ENCODE measurements at places on chromosomes 12 and 14.
A peak's percentile ranks its signal among the peaks of the same experiment; 100 is the strongest.

- DNase-seq = no peak
These were observed 7.4 kb upstream of the EPS8 start for GRCh38 chr12:15796493-15797141.

DNA sequence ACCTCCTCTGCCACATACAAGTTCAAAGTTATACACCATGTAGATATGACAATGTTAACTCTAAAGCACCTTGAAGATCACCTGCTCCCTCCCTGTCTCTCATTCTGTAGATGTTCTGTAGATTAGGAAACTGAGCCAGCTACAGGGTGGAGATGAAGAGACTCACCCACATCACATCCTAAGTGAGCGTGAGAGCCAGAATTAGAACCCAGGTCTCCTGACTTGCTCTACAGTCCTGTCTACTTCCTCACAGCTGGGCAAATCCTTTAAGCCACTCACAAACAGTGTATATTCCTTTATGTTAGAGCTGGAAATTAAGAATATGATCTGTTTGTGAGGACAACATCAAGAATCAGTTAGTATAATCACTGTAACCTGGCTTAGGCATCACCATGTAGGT lies 1.8 kb downstream of the APPL2 start:
- no peak for DNase-seq

- no peak for DNase-seq
These were observed 4.8 kb downstream of the SCNN1A start for GRCh38 chr12:6370576-6370935.

- peak; percentile 38 for DNase-seq
These were observed 88.4 kb downstream of the TMCC3 start for GRCh38 chr12:94561943-94562411.

DNA sequence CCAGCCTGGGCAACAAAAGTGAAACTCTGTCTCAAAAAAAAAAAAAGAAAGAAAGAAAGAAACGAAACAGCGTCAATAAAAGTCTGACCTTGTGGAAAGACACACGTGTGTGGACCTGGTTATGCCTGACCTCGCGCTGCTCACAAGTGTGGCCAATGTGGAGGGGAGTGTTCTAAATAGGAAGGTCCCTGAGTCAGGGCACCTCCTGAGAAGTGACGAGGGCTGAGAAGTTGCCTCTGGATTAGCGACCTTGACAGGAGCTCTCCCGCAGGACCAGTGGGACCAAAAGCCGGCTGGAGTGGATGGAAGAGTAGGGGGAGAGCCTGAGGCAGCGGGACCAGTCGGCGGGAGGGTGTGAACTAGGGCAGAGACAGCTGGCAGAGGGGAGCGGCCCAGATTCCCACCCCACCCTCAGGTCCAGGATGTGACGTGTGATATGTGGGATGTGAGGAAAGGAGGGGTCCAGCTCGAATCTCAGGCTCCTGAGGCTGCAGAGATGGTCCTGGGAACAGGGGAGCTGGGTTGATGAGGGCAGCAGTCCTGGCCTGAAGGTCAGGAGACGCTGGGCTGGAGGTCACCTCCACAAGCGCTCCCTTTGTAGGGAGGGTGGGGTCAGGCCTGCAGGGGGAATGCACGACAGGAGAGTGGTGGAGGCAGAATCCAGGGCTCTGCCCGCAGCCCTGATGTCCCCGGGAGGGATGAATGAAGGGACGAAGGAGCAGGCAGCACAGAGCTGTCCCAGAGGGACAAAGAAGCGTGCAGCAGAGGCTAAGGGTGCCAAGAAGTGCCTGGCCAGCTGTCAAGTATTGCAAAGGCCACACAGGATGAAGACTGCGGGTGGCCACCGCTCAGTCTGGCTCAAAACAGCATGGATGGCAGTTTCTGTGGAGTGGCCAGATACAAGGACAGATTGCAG lies 24.8 kb upstream of the GPR68 start:
- no peak for DNase-seq

DNA sequence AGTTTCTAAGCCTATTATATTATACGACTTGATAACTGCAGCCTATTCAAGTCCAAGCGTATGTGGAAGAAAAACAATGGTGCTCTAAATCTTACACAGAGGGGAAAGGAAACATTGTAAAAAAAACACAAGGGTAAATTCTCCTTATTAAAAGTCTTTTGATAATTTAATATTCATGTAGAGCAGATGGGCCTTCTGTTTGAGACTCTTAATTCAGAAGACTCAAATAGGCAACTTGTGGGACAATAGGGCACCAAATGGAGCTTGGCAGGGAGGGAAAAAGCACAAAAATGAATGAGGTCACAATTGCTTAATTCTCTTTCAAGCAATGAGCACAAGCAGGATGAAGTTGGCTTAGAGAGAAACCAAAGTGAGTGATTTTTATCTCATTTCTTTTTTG lies 159.4 kb downstream of the NELL2 start:
- no peak for DNase-seq

DNA sequence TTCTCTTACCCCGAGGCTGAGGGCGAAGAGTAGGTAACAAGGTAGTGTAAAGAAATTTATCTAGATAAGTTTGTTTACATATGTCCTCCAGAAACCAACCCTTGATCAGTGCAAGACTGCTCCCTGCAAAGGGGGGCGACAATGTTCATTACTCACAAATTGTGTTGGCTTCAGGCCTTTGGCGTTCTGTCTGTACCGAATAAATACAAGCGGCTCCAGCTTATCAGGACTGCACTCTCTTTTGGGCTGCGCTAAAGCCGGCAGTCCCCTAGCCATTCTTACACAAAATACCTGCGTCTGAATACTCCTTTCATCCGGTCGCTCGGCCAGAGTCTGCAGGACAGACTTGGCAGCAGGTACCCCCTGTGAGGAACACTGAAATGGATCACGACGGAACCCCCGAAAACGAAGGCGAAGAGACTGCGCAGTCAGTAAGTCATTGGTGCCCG lies 116.4 kb downstream of the PPHLN1 start:
- DNase-seq = no peak

- DNase-seq = no peak
These were observed 6.9 kb downstream of the TGM1 start for GRCh38 chr14:24255931-24256711.

DNA sequence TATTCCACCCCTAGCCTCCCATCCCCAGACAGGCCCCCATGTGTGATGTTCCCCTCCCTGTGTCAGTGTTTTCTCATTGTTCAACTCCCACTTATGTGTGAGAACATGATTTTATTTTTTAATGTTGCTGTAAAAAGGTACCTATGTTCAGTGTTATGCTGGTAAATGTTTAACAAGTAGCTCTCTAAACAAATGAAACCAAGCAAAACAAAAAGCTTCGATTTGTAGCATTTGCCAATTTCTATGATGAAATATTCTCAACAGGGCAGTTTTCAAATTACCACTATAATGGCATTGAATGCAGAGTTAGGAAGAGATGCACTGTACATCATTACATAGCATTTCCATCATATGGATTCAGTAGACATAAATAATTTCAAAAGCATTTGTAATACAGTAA lies 410.6 kb downstream of the MDGA2 start:
- no peak for DNase-seq

- DNase-seq = no peak
These were observed 481.4 kb downstream of the MDGA2 start for GRCh38 chr14:47194055-47194454.

DNA sequence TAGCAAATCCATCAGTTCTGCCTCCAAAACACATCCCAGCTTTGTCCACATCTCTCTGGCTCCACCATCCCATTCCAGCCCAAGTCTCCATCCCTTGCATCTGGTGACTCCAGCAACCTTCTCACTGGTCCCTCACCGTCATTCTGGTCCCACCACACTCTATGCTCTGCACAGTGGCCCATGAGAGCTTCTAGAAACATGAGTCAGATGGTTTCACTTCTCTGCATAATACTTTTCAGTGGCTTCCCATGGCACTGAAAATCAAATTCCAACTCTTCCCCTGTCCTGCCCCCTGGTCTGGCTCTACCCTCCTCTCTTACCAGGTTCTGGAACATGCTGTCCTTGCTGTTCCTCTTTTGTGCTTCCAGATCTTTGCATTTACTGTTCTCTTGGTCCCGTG lies 17.2 kb upstream of the C12orf76 start:
- DNase-seq = no peak

DNA sequence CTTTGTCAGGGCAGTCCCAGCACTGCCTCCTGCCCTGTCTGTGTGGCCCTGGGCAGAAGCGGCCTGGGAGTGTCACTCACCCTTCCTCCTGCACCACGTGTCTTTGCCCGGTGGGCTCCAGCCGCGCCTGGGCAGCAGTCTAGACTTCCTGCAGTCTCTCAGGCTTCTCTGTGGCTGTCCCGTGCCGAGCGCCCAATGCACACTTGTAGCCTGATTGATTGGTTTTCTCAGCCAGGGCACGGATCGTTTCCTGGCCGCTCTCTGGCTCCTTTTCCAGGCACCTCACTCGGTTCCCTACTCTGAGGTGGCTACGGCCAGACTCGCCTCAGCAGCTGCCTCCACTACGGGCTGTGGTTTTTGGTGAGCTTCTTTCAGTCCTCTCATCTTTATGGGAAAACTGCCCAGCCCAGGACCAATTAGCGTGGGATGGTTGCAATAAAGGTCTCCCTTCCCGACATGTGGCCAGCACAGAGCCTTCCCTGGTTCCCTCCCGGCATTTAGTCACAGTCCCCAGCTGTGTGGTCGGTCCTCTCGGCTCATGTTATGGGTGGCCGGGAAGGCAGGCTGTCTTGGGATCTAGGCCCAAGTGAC lies 133.1 kb downstream of the CACNA1C start:
- no peak for DNase-seq

DNA sequence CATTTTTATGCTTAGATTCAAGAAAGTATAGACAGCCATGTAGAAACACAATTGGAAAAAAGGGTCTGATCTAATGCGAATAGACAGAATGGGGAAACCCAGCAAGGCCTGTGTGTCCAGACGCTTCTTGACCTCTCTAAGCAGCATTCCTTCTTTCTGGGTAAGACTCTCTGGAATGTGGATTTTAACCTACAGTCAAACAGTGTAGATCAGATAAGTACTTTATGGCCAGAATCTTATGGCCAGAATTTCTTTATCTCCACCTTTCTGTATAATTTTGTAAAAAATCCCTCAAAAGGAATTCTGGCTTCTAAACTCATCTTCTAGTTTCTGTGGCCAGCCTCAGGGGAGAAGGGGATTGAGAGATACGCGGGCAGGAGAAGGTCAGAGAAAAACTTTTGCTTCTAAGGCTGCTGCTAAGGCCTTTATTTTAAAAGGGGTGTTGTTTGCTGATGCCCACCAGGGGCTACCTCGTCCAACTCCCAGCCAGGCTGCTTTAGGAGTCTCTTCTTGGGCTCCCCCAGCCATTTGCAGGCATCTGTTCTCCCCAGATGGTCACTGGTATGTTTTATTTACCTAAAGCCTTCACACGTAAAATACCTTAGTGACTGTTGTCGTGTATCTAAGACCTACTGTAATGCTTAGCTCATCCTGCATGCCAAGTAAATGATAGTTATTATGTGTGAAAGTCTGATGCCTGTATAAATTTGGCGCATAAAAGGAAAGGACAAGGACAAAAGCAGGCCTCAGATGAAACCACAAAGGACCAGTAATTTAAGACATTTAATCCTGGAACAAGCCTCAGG lies 68.4 kb downstream of the ANO6 start:
- no peak for DNase-seq

GRCh38 chr14:96274122-96274521 lies 18.1 kb downstream of the BDKRB1 start:
- no peak for DNase-seq

DNA sequence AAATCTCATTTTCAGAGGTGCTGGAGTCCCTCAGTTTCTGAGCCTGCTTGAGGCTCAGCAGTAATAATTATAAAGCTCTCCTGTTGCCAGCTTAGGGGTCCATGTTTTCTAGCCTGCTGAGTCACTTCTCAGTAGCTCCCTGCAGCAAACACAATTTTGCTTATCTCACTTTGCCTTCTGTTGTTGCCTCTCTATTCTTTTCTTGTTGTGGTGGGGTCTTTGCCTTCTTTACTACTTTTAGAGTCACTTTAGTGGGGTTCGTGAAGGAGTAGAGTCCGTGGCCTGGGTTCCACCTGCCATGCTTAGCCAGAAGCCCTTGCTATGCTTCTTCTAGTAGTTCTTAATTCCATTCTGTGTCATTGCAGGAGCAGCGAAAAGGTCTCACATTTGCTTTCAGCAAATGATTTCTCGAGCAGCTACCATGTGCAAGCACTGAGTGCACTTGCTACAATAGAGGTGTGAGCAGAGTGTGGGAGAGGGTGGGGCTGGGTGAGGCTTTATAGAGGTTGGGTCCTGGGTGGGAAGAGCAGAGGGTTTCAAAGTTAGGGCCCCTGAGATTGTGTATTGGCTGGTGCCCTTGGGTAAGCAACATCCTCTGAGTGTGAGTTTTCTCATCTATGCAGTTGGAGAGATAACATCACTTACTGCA lies 114.3 kb downstream of the ADCK1 start:
- no peak for DNase-seq

- no peak for DNase-seq
These were observed 125.6 kb upstream of the DHRS4 start for GRCh38 chr14:23828001-23828400.

DNA sequence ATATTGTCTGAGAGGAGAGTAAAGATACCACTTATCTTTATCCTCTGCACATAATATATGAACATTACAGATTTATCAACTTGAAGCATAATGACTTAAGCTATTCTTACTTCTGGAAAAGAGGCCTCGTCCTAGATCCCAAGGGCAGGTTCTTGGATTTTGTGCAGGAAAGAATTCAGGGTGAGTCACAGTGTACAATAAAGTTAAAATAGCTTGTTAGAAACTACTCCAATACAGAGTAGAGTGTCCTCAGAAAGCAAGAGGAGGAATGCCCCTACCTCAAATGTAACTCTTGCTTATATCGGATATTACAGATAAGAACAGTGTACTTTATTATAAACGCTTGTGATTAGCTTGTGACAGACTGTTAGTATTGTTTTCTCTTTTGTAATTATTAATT lies 41.9 kb upstream of the ABCC9 start:
- no peak for DNase-seq

GRCh38 chr14:68760761-68761160 lies 32.1 kb downstream of the ZFP36L1 start:
- no peak for DNase-seq

- DNase-seq = no peak
These were observed 168.1 kb upstream of the PELI2 start for GRCh38 chr14:55950135-55950534.

GRCh38 chr12:131335456-131335855 lies 375.4 kb upstream of the SFSWAP start:
- DNase-seq = no peak

DNA sequence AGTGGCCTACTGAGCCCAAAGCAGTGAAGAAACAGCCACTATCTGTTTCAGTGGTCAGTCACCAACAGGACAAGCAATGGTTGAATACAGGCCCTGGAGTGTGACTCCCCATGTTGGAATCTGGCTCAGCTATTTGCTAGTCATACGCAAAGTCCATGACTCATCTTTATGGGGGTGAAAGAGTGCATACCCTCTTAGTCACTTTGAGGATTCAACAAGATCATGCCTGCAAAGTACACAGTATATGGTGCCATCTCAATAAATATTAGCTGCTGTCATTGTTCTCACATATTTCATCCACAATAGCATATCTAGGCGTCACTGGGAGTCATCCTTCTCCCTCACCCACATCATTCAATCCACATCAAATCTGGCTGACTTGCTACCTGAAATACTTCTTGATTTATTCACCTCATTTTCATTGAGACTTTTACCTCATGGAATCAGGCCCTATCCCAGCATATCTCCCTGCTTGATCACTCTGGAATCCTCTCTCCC lies 26.4 kb upstream of the STAB2 start:
- DNase-seq = no peak
